ENCODE measurements at places on chromosomes 4 and X.

DNA sequence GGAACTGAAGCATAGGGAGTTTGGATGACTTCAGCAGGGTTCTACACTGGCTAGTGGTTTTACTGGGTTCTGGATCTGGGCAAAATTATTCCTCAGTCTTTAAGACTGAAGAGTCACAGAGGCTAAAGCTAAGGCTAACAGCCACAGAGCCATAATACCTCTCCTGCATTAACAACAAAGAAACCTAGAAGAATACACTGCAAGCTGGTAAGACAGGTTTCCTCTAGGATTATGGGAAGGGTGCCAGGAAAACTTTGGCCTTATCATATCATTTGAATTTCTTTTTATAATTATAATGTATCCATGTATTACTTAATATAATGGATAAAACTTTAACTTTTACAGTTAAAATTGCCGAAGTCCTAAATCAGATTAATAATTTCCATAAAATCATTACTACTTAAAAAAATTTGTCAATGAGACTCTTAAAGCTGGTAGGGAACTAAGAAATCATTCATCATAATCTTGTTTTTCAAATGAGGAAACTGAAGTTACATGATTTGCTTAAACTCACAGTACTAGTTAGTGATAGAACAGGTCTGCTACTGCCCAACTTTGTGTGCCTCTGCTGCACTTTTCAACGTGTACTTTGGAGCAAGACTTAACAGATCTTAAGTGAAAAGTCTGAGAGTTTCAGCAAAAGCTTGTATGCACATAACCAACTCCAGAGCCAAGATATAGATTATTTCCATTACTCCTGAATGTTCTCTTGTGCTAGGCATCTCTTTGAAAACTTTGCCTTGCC, 24.2 kb upstream of the PGRMC2 start:
- no peak for DNase-seq

- no peak for DNase-seq
Observed at GRCh38 chrX:105098201-105098600, 122.3 kb downstream of the TEX13A start.

- no peak for DNase-seq
Observed at GRCh38 chr4:37864786-37865185, 26.1 kb upstream of the TBC1D1 start.

DNA sequence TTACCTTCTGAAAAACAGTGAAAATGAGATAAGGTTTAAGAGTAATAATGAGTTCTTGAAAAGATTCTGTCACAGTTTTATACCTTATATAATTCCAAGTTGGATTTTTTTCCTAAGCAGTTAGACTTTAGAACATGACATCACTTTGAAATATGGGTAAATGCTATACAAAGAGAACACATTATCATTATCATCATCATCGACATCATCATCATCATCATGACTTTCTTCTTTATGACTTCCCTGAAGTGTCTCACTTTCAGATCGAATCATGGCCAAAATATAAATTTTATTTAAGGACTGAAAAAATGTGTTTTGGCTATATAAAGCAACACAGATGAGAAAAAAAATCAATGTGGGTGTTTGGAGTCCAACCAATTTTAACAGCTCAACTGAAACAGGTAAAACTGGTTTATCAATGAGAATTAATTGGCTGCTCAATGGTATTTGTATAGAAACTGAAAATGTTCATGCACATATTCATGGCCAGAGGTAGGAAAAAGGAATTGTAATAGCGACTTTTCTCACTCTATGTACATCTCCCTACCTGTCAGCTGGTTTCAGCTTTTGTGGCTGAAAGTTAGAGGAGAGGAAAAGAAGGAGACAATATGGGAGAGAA, 243.1 kb upstream of the GPC4 start:
- no peak for DNase-seq

- DNase-seq: no peak
Observed at GRCh38 chr4:178752954-178753525, 1310.8 kb upstream of the AGA start.

All from activated CD8-positive, alpha-beta memory T cell treated with anti-CD3 and anti-CD28 coated beads for 48 hours (primary cell).